Heart left ventricle (tissue), 16 donors: ENCODE measurements at places on chromosomes 12 and 14.

GRCh38 chr12:44875954-44876543 lies at the start of gene NELL2:
Gene NELL2 (minus strand): TSS chr12:44876315. CDS start chr12:44875869, 446 bp downstream.
- no peak for DNase-seq

GRCh38 chr14:77707724-77708408 lies at the start of the genes ALKBH1 and SLIRP:
Gene ALKBH1 (minus strand): TSS chr14:77708023. CDS start chr14:77708004, 19 bp downstream.
Gene SLIRP (plus strand): TSS chr14:77708103. CDS start chr14:77708112, 9 bp downstream.
- peak; percentile 91 for DNase-seq

GRCh38 chr14:21014761-21015190 lies 10.1 kb downstream of the NDRG2 start:
- DNase-seq = peak; percentile 82

DNA sequence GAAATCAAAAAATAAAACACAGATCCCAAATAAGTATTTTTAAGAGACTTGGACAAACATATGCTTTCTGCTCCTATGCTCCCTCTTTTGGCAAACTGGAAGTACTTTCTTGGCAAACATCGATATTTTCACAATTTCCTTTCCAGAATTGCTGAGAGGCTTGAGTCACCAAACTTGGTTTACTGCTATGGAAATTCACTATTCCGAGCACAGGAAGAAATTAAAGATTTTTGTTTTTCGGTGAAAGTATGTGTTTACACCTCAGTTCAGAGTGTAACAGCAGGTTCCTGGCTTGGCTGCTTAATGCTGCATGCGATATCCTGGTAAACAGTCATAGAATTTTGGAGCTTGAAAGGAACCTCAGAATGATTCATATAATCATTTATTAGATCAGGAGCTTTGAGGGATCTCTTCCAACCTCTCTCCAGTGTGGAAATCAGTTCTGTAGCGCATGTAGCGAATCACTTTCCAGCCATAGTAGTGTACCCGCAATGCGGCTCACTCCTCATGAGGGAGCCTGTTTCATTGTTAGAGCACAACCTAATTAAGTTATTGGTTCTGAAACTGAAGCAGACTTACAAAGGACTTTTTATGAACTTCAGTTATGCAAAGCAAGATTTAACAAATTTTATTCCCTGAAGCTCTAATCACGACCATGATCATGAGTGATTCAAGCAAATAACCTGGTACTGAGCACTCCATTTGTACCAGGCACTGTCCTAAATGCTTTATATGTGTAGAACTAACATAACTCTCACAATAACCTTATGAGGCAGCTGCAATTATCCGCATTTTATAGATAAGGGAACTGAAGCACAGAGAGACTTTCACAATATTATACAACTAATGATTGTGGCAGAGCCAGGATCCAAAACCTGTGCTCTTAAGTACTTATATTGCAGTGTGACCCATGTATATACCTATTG lies 56.4 kb upstream of the ATP2A2 start:
- no peak for DNase-seq

- no peak for DNase-seq
Measured at GRCh38 chr12:22474970-22475720, 69.2 kb downstream of the C2CD5 start.

GRCh38 chr14:74085047-74085637 lies 386 bp downstream of the LIN52 start:
- no peak for DNase-seq

- no peak for DNase-seq
Measured at GRCh38 chr12:271161-271560, 8.5 kb upstream of the SLC6A13 start.

DNA sequence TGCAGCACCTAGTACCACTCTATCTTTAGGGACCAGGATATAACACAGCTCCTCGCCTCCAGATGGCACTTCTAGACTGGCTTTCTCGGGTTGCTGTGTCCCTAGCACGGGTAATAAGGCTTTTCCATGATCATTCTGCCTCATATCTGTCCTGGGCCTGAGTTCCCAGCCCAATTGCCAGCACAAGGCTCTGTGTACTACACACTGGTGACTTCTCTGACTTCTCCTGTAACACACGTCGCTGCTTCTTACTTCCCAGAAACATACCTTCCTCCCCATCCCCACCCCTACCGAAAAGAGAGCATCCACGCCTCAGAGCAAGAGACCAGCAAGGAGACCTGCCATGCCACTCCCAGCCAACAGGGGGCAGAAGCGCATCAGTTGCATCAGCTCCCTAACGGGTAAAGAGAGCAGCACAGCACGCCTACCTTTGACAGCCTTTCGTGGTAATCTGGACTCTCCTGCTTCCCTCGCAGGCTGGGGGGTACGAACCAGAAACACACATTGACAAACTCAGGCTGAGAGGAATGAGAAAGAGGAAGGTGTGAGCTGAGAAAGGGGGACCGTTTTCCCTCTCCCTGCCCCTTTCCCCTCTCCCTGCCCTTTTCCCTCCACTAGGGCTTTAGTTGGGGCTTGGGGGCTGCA lies 21.2 kb upstream of the ZNF740 start:
- peak; percentile 90 for DNase-seq

DNA sequence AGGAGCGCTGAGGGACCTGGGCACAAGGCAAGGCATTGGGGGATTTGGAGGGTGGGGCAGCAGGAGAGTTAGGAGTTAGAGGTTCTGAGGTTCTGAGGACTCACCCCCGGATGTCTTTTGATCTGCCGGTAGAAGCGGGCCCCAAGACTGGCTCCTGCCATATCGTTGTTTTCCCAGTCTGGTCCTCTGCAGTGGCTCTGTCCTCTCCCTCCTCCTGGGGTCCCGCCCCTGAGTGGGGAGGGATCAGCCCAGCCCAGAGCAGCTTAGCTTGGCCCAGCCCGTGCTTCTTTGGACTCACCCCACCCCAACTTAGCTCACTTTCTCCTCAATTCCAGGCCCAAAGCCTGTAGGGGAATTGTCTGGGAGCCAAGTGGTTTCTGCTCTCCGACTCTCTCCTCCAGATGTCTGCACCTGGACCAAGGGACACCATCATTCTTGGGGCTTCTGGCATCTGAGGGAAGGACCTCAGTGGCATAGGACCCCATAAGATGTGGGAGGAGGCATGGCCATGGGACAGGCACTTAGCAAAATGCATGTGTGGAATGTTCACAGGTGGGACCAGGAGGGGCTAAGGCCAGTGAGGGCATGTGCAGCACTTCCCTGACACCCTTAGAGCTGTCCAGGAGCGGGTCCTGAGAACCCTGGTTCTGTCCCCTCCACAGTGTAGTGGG lies 7.5 kb downstream of the SHMT2 start:
- peak; percentile 82 for DNase-seq

DNA sequence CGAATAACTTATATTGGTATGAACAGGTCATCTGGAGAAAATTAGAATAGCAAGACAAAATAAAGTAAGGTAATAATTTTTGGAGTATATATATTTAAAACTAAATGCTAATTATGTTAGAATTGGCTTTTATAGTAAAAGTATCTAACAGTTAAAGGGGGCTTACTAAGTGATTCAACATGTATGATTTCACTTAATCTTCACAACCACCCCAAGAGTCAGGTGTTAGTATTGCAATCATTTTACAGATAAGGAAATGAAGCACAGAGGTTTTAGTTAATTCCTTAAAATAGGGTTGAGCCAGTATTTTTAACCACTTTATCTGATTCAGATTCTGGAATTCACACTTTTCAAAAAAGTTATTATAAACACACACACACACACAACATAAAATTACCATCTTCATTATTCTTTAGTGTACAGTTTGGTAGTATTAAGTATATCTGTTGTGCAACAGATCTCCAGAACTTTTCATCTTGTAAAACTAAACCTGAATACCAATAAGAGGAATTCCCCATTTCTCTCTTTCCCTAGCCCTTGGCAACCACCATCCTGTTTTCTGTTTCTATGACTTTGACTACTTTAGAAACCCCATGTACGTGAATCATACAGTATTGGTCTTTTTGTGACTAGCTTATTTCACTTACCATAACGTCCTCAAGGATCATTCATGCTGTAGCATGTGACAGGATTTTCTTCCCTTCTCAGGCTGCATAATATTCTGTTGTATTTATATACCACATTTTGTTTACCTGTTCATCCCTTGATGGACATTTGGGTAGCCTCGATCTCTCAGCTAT lies 12.5 kb downstream of the A2M start:
- no peak for DNase-seq

GRCh38 chr12:49534731-49535278 lies 4.0 kb upstream of the KCNH3 start:
- no peak for DNase-seq

- no peak for DNase-seq
Measured at GRCh38 chr14:95162641-95163040, 5.3 kb upstream of the DICER1 start.
